ENCODE measurements at places on chromosomes 2 and 18. TPM values are rescaled to one million over a fixed set of nuclear protein-coding genes. Genes with fewer than 3 reads are reported as not detected.
A peak's percentile ranks its signal among the peaks of the same experiment; 100 is the strongest.

- DNase-seq = peak; percentile 76
Measured at GRCh38 chr2:74502720-74503505, 3.5 kb upstream of the LBX2 start.

SNTG2 gene
- total RNA-seq = 1.8 TPM

SELENOI gene
- total RNA-seq = 27.7 TPM

- DNase-seq = no peak
Measured at GRCh38 chr2:57490741-57491140, 555.9 kb upstream of the VRK2 start.

DNA sequence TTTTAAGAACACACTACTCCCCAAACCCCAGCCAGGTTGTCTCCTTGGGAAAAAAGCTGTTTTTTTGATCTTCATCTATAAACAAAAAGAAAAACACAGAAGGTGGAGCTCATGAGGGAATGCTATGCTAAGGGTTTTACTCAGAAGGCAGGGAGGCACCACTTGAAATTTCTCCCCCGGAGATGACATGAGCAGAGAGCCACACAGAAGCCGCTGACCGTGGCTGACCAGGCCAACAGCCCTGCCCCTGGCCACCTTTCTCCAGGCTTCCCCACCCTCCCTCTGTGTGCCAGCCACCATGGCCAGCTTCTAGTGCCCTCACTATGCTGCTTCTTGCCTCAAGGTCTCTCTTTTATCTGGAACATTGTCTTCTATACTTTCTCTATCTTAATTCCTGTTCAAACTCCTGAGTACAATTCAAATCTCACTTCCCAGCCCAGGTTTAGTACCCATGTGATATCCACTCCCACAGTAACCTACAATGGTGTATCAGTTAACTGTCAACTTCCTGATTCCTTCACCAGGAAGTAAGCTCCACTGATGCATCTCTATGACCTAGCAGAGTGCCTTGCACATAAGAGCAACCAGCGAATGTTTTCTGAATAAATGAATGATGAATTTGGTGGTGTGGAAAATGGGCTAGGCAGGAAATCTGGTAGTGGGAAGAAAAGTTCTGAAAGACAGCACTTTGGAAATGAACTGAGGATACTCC, 15.3 kb downstream of the LAPTM4A start:
- DNase-seq = no peak

- DNase-seq = peak; percentile 70
Measured at GRCh38 chr2:10839813-10840212, 27.2 kb upstream of the PDIA6 start.

DNA sequence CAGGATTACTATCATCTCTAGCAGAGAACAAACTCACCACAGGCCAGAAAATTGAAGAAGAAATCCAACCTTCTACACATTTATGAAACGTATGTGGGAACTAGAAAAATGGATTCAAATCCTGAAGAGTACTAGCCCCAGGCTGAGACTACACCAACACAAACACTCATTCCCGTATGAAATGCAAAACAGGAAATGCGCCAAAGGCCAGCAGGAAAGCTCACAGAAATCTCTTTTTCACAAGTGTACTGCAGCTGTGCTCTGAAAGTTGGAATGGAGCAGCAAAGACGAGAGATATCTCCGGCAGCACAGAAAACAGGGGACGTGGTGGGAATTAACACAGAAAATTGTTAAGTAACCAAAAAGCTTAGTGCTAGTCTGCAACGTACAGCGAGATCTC, 913.5 kb downstream of the TDRD15 start:
- DNase-seq = peak; percentile 72

GRCh38 chr2:4556135-4556896, 852.9 kb downstream of the DCDC2C start:
- no peak for DNase-seq

- DNase-seq = peak; percentile 49
Measured at GRCh38 chr2:101883860-101884259, 107.9 kb upstream of the IL1R2 start.
